ENCODE measurements at places on chromosomes 3 and 15. TPM values are rescaled to one million over a fixed set of nuclear protein-coding genes. Genes with fewer than 3 reads are reported as not detected.
A peak's percentile ranks its signal among the peaks of the same experiment; 100 is the strongest.

DNA sequence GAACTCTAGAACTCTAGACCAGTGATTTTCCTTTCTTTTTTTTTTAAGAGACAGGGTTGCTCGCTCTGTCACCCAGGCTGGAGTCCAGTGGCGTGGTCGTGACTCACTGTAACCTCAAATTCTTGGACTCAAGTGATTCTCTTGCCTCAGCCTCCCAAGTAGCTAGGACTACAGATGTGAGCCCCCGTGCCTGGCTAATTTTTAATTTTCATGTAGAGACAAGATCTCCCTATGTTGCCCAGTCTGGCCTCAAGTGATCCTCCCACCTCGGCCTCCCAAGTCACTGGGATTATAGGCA, 359.6 kb downstream of the SHQ1 start:
- no peaks in the 10 kb centered on the region for H3K36me3 ChIP-seq
- H3K27ac ChIP-seq: peak overlapping the region; percentile 33
- no peaks in the 10 kb centered on the region for H3K27me3 ChIP-seq
- no peak for DNase-seq
- H3K4me1 ChIP-seq: peaks cover 22% of the 10 kb centered on the region
- H3K4me3 ChIP-seq: no peak overlapping the region

GRCh38 chr15:96037584-96037983, 292.9 kb upstream of the NR2F2 start:
- no peak overlapping the region for H3K4me3 ChIP-seq
- peaks cover 32% of the 10 kb centered on the region for H3K4me1 ChIP-seq
- no peak for DNase-seq
- H3K27me3 ChIP-seq: no peaks in the 10 kb centered on the region
- no peaks in the 10 kb centered on the region for H3K36me3 ChIP-seq

- no peak overlapping the region for H3K27ac ChIP-seq
- no peaks in the 10 kb centered on the region for H3K36me3 ChIP-seq
- peaks cover 4% of the 10 kb centered on the region for H3K27me3 ChIP-seq
- no peak for DNase-seq
- H3K4me1 ChIP-seq: peaks cover 16% of the 10 kb centered on the region
Observed at GRCh38 chr15:73391128-73391872, 22.5 kb upstream of the HCN4 start.

- H3K27me3 ChIP-seq: no peaks in the 10 kb centered on the region
- peak overlapping the region; percentile 95 for H3K4me3 ChIP-seq
- peaks cover 9% of the 10 kb centered on the region for H3K4me1 ChIP-seq
- DNase-seq: no peak
- peaks cover 27% of the 10 kb centered on the region for H3K36me3 ChIP-seq
Observed at GRCh38 chr15:66496951-66497501, 536 bp downstream of the SNAPC5 start.

TM4SF18 gene
- total RNA-seq: 0.36 TPM
